Activated CD4-positive, CD25-positive, alpha-beta regulatory T cell (primary cell): ENCODE measurements at places on chromosomes 1 and 21.

DNA sequence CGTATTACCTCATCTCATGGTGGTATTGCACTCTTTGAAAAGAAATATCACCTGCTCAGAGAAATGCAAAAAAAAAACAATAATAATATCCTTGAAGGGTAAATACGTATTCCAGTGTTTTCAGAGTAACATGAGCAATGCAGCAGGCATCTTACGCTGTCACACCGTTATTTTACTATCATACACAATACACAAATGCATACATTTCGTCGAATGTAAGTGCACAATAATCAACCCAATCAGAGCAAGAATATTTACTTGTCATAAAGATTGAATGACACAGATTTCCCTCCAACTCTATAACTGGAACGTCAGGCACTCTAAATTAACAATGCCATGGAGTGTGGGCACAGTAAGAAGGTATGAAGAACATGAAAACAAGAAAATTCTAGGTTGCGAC is 1050.1 kb downstream of the PLA2G4A start:
- no peak for DNase-seq

GRCh38 chr1:13514821-13515220 is 1.0 kb upstream of the LRRC38 start:
- DNase-seq: no peak

- DNase-seq: no peak
Measured at GRCh38 chr21:36910581-36911307, 55.7 kb downstream of the HLCS start.

DNA sequence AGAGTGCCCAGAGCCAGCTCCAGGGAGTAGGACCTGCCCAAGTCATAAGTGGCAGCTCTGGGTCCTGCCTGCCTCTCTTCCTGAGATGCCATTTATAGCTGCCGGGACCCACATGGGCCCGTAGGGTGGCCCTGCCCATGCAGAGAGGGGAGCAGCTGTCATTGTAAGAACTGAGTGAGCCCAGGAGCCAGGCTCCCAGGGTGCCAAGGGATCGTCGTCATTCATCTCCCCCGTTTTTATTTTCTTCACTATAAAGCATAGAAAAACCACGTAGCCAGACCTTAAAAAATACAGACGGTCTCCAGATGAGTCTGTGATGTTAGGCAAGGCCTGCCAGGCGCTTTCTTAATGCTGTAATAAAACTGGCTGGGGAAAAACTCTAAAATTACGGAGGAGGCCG is 90.7 kb downstream of the IGSF21 start:
- no peak for DNase-seq
